Sigmoid colon (tissue), 7 donors: ENCODE measurements at places on chromosomes 1 and 21. TPM values are rescaled to one million over a fixed set of nuclear protein-coding genes. Genes with fewer than 3 reads are reported as not detected.

RHD gene
- not detected for total RNA-seq

- DNase-seq = no peak
These were observed 66.5 kb downstream of the PLXNA2 start for GRCh38 chr1:208177656-208178055.

COL16A1 gene
- 271 TPM for total RNA-seq

NMNAT2 gene
- 3.6 TPM for total RNA-seq

DNA sequence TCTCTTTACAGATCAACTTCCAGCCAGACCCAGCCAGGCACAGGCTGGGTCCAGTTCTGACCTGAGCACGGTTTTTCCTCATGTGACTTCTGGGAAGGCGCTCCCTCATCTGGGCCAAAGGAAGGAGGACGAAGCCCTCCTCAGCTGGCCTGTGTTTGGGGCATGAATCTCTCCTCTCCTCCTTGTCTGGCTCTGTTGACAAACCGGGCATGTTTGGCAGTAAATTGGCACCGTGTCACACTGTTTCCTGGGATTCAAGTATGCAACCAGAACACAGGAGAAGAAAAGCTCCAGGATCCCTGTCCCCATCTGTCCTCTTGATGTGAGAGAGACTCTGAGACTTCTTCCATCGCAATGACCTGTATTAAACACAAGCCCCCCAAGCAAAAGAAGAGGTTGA lies 18.3 kb downstream of the NECAP2 start:
- peak; percentile 19 for DNase-seq

- no peak for DNase-seq
These were observed 670.7 kb upstream of the CXADR start for GRCh38 chr21:16841975-16842695.

SLC2A5 gene
- total RNA-seq = 3.5 TPM

DNAJC28 gene
- 2.0 TPM for total RNA-seq

TCEA3 gene
- total RNA-seq = 26.9 TPM

- peak; percentile 85 for DNase-seq
These were observed 26.7 kb upstream of the A3GALT2 start for GRCh38 chr1:33347650-33347992.

DNA sequence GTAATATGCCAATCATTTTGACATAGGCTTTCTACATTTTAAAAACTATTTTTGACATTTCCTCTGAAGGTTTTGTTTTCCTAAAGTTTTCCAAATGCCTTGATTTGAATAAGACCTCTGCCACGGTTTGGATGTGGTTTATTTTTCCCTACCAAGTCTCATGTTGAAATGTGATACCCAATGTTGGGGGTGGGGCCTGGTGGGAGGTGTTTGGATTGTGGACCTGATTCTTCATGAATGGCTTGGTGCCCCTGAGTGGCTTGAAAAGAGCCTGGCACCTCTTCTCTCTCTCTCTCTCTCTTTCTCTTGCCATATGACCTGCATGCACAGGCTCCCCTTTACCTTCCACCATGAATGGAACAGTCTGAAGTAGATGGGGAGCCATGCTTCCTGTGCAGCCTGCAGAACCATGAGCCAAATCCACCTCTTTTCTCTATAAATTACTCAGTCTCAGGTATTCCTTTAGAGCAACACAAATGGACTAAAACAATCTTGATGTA lies 14.8 kb downstream of the MMEL1 start:
- no peak for DNase-seq

WDR64 gene
- not detected for total RNA-seq

DNA sequence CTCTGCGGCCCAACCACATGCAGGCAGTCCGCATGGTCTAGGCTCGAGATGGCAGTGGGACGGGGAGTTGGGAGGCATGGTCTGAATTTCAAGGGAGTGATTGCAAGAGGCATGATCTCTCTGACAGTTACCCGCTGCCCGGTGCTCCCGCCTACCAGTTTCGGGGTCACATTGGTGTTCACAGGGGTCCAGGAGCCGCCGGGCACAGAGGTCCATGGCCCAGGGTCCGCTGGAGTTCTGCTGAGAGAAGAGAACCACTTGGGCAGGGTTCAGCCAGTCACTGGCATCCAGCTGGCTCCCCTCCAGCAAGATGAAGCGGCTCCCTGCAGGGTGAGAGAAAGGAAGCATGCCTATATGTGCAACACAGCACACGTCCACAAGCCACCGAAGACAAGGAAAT lies 141.3 kb downstream of the ASTN1 start:
- no peak for DNase-seq

RNU1-4 gene
- under 0.01 TPM for total RNA-seq

KCNA3 gene
- total RNA-seq = 0.71 TPM

SYDE2 gene
- total RNA-seq = 54.9 TPM

DNA sequence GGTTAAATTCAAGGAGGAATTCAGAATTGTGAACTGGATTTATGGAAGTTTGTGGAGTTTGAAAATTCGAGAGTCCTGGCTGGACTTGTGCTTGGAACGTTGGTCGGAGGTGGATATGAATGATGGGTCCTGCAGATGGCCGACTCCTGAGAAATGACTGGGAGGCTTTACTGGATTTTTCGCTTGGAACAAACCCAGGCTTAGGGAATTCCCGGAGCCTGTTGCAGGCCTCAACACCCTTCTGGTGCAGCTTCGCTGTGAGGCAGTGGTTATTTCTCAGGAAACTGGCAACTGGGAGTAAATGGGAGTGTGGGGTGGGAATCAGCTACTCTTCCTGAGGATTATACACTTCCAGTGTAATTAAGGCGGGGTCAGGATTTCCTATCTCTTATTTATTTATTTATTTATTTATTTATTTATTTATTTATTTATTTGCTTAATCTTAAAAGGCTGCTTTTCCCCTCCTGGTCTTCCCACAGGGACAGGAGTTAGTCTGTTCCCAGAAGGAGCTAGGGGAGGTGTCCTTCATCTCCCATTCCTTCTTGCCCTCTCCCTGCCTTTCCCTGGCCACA lies 21.1 kb downstream of the MAPKAPK2 start:
- DNase-seq = peak; percentile 69

AADACL3 gene
- not detected for total RNA-seq
